ENCODE measurements at places on chromosomes 6 and 20. TPM values are rescaled to one million over a fixed set of nuclear protein-coding genes. Genes with fewer than 3 reads are reported as not detected.

DNA sequence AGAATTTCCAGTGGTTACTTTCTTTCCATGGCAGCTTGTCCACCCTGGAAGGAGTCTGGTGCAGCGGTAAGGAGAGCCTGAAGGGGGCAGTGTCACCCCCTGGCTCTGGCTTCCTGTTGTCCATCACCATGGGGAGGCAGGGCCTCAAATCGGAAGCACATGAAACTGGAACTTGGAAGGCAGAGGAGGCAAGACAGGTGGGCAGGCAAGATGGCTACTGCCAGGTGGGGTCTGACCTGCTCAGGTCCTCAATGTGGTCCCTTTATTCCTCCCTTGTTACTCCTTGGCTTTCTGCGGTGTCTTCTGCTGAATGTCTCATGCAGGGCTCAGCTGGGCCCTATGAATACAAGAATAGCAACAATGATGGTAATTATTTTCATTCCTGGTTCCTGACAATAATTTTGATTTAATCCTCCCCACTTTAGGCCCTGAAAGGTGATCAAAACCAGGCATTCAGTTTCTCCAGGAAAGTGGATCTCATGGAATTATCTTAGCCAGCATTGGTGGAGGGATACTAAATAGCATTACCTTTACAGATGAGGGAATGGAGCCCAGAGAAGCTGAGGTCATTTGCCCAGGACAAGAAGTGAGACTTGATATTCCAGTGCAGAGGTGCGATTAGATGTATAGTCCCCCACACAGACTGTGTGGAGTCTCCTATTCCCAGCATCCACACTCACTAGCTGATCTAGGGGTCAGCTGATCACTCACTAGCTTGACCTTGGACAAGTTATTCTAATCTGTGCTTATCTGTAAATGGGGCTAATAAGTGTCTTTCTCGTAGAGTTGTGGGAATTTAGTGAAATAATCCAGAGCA, 17.6 kb upstream of the SNAI1 start:
- peak; percentile 42 for DNase-seq

GRCh38 chr20:57660922-57661745, 40.9 kb upstream of the ZBP1 start:
- DNase-seq = no peak

- no peak for DNase-seq
Observed at GRCh38 chr6:135212935-135213334, 31.8 kb downstream of the MYB start.

ARFGEF3 gene
- total RNA-seq = 5.5 TPM

DNA sequence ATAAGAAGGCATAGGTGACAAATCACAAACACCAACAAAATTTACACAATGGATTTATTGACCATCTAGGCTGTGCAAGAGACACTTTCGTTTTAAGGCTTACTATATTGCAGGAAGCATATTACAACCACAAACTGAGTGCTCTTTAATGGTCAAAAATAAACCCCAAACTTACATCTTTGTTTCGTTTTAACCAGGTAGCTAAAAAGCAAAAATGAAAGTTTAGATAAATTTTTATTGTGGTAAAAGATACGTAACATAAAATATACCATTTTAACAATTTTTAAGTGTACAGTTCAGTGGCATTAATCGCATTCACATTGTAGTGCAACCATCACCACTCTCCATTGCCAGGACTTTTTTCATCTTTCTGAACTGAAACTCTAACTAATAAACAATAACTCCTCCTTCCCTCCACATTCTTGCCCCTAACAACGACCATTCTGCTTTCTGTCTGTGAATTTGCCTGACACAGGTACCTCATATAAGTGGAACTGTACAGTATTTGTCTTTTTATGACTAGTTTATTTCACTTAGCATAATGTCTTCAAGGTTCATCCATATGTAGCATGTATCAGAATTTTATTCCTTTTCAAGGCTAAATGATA, 32.3 kb upstream of the DUSP22 start:
- no peak for DNase-seq

PDE7B gene
- 0.14 TPM for total RNA-seq

TNF gene
- 4.3 TPM for total RNA-seq

DNA sequence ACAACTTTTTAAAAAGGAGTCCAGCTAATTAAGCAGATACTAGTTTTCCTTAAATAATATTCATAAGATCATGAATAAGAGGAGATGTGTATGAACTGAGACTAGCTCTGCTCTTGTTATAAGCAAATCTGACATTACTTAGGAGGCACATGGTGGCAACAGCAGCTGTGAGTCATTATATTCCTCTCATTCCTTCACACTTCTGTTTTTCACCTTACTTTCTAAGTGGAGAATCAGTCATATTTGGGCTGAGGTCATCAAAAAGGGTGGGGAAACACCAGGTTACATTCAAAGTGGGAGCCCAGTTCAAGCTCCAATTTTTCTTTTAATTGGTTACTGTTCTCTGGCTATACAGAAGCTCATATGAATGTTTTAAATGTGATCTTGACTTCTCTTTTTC, 6.0 kb upstream of the RIPPLY2 start:
- DNase-seq = no peak

- no peak for DNase-seq
Observed at GRCh38 chr6:158048589-158048988, 66.9 kb downstream of the SYNJ2 start.

- peak; percentile 37 for DNase-seq
Observed at GRCh38 chr6:83057705-83058321, 7.8 kb downstream of the UBE3D start.

DNA sequence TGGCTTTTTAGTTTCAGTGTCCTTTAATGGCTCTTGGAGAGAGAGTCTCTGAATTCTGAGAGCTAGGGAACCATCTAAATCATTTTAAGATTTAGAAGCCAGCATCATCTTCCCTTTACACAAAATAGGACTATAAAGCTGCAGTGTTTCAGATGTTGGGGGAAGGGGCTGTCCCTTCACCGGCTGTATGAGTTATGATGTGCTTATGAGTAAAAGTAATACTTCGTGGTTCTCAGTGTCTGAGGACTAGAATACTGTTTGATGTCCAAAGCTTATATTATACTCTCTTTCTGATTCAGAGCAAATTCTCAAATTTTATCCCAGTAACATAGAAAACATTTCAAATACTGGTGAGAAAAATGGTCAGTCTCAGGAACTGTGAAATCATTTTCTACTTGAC, 63.5 kb upstream of the FAM8A1 start:
- no peak for DNase-seq

DNA sequence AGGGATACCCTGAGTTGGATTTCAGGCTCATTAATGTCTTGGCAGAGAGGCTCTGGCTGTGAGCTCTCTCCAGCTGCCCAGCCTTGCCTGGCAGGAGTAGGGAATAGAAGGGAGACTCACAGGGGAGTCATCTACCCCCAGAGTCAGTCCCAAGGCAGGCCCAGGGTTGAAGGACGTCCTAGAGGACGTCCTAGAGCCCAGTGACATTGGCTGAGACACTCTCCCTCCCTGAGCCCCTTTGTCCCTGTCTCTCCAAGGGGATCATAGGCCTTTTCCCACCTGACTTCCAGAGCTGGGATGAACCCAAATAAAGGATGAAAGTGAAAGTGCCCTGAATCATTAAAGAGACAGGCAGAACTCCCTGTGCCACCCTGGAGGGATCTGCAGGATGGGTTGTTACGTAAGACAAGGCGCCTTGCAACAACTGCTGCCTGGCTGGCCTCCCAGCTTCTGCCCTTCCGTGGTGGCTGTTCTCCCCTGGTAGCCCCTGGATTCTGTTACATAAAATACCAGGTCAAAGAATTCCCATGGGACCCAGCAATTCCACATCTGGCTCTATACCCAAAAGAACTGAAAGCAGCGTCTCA, 53.6 kb upstream of the SIRPA start:
- DNase-seq = no peak

GRCh38 chr20:18380908-18381529, 85.8 kb downstream of the DZANK1 start:
- DNase-seq = no peak

FKBP1C gene
- total RNA-seq = 0.17 TPM

RING1 gene
- total RNA-seq = 56.9 TPM

TRIM15 gene
- not detected for total RNA-seq

- peak; percentile 92 for DNase-seq
Observed at GRCh38 chr6:112205427-112206109, 48.8 kb downstream of the LAMA4 start.

- peak; percentile 90 for DNase-seq
Observed at GRCh38 chr20:18541741-18542140, 25.5 kb upstream of the SMIM26 start.

DNA sequence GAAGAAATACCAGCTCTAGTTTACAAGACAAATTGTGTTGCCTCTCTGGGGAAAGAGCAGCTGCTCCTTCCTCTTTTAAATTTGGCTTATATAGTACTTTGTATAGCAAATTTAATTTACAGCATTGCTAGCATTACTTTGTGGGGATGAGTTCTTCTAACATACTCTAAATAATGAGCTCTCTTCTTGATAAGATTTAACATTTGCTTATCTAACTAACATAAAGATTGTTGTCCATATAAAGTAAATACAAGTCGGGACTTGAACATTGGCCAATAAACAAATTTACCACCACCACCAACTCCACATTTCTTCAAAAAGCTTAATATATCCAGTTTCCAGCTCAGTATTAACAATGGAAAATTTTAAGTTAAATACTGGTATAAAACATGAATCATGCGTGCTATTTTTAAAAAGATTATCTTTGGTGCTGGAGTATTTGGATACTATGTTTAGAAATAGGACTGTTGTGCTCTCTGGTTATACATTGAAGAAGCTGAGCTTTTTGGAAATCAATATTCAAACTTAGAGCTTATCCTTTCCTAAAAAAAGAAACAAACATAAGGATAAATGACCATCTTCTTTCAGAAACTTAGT, 1146.9 kb upstream of the GJE1 start:
- no peak for DNase-seq

SLC17A3 gene
- 29.5 TPM for total RNA-seq

GRCh38 chr6:15429141-15430110, 183.6 kb downstream of the JARID2 start:
- no peak for DNase-seq

- DNase-seq = no peak
Observed at GRCh38 chr20:1491860-1492642, 831 bp upstream of the SIRPB2 start.

DNA sequence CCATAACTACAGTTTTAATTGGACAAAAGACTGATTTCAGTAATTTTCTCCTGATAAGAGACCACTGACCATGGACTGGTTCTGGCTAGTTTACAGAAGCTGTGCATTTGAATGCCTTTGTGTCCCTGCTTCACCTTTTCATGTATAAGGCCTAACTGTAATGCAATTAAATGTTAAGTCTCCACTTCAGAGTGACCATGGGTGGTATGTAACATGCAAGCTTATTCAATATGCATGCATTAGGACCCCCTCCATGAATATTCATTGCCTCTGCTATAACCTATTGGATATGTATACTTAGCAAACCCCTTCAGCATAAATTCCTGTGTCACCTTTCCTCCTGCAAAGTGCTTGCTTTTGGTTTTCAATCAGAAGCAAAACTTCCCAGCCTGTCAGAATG, 2.2 kb downstream of the UBD start:
- no peak for DNase-seq

EYA4 gene
- 0.17 TPM for total RNA-seq

FAM83C gene
- total RNA-seq = not detected

DNA sequence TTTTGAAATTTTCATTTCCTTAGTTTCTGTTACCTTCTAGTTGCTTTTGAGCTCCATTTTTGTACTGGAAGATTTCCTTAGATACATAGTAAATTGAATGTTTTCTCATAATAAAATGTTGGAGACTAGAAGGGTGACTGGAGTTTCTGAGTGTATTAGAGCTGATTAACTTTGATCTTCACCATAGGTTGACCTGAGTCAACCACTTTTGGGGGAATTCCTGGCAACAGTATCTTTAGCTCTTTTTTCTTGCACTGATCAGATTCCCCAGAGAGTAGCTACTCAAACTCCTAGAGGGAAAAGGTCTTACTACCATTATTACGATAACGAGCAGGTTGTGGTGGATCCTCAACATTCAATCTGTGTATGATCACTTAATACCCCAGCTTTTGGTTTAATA, 72.7 kb downstream of the KHDC1L start:
- no peak for DNase-seq

GRCh38 chr20:62156592-62157386, 13.2 kb downstream of the SS18L1 start:
- DNase-seq = peak; percentile 23

PAK5 gene
- not detected for total RNA-seq

SLC52A3 gene
- 6.5 TPM for total RNA-seq

DNA sequence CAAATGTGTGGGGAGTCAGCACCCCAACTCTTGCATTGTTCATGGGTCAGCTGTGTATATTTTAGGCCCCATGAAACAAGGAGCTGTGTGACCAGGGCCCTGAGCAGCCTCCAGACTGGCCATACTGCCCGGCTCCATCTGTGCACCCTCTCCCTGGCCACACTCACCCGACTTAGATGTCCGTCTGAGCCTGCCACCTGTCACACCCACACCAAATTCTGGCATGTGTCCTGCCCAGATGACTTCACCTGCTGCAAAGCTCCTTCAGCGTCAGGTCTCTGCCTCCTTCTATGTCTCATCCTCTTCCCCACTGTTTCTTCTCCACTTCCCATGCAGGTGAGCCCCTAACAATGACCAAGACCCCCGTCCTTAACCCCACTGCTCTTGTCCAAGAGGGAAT, 88.1 kb upstream of the THBS2 start:
- DNase-seq = no peak

LY6G5C gene
- total RNA-seq = 0.30 TPM

DNA sequence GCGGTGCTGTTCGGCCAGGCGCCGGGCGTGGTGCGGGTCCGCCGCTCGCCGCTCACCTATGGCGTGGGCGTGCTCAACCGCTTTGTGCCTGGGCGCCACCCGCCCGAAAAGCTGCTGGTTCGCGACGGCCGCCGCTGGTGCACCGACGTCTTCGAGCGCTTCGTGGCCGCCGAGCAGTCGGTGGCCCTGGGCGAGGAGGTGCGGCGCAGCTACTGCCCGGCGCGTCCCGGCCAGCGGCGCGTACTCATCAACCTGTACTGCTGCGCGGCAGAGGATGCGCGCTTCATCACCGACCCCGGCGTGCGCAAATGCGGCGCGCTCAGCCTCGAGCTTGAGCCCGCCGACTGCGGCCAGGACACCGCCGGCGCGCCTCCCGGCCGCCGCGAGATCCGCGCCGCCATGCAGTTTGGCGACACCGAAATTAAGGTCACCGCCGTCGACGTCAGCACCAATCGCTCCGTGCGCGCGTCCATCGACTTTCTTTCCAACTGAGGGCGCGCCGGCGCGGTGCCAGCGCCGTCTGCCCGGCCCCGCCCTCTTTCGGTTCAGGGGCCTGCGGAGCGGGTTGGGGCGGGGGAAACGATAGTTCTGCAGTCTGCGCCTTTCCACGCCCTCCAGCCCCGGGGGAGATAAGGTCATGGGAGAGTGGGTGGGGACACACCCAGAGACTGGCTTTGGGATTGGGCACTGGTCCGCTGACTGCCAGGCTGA, 15.7 kb downstream of the ADISSP start:
- no peak for DNase-seq

DNA sequence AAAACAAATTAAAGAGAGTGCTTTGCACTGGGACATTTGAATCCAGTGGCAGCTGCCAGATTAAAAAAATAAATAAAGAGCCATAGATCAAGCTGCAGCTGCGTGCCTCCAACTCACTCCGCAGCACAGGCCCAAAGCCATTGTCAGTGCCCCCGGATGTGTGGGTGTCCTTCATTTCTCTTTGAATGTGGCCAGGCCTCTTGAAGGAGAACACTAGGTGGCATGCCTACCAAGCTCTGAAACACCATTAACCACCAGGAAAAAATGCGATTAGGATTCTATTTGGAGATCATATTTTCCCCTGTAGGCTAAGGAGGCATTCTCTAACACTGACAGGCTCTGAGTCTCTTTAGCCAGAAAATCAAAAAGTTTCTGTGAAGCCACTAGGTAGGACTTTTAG, 549.8 kb downstream of the PRKN start:
- DNase-seq = no peak

Data from Caki2 (cell line).